ENCODE measurements at places on chromosomes 11 and 22. TPM values are rescaled to one million over a fixed set of nuclear protein-coding genes. Genes with fewer than 3 reads are reported as not detected.

The VSIG2 gene
- total RNA-seq, result not detected

The RAPSN gene
- 0.85 TPM for total RNA-seq

DNA sequence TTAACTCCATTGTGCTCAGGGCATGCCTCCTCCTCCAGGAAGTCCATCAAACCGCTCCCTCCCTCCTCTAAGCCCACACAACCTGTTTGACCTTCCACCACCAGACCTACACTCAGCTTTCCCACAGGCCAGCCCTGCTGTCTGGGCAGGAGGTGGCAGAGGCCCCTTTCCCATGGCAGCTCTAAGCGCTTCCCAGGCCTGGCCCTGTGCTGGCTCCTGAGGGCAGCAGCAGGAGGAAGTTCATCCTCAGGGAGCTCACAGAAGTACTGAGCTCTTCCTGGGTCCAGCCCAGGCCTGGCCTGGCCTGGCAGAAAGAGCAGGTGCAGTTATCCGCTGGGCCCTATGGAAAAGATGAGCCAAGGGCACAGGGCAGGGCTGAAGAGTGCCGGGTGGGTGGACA lies 31.4 kb downstream of the ARAP1 start:
- H3K4me3 ChIP-seq, result peak overlapping the region; percentile 83
- H3K4me1 ChIP-seq, result peaks cover 85% of the 10 kb centered on the region
- peak overlapping the region; percentile 1 for H3K27ac ChIP-seq
- H3K36me3 ChIP-seq, result peaks cover 41% of the 10 kb centered on the region
- H3K27me3 ChIP-seq, result no peaks in the 10 kb centered on the region

GRCh38 chr11:88131764-88132470 lies 43.3 kb downstream of the RAB38 start:
- no peaks in the 10 kb centered on the region for H3K4me1 ChIP-seq
- no peak for DNase-seq
- H3K27ac ChIP-seq, result no peak overlapping the region

- H3K4me1 ChIP-seq, result no peaks in the 10 kb centered on the region
- no peaks in the 10 kb centered on the region for H3K27me3 ChIP-seq
- no peak overlapping the region for H3K4me3 ChIP-seq
- no peak overlapping the region for H3K27ac ChIP-seq
Measured at GRCh38 chr22:46637711-46638600, 17.8 kb downstream of the GRAMD4 start.
